ENCODE measurements at places on chromosomes 7 and 10. TPM values are rescaled to one million over a fixed set of nuclear protein-coding genes. Genes with fewer than 3 reads are reported as not detected.

Gene SLC26A3
- not detected for total RNA-seq

Gene HACD1
- total RNA-seq = 23.2 TPM

Gene DIP2C
- total RNA-seq = 5.0 TPM

Gene MAD1L1
- total RNA-seq = 68.5 TPM

Gene ASZ1
- not detected for total RNA-seq

Gene TMEM176B
- 0.09 TPM for total RNA-seq

Gene PNLIP
- total RNA-seq = not detected

Gene PHKG1
- total RNA-seq = 0.36 TPM

Gene HOXA10
- total RNA-seq = 0.36 TPM

Gene ZNF853
- total RNA-seq = 0.54 TPM

Gene CALHM2
- 13.0 TPM for total RNA-seq

Gene GPC2
- total RNA-seq = 5.6 TPM

Gene XRCC2
- total RNA-seq = 2.0 TPM

Gene IKZF5
- total RNA-seq = 4.0 TPM

Gene DNAJC12
- total RNA-seq = 0.45 TPM

Gene PTPRN2
- 0.85 TPM for total RNA-seq

Gene PRPS1L1
- total RNA-seq = not detected

Gene SMARCD3
- total RNA-seq = 4.1 TPM

Gene GRM3
- not detected for total RNA-seq

Gene IFIT2
- 1.7 TPM for total RNA-seq

Gene CEP41
- 7.1 TPM for total RNA-seq

Gene EPHB6
- 3.4 TPM for total RNA-seq

Gene EPO
- total RNA-seq = not detected

Gene ANKRD30A
- not detected for total RNA-seq

Gene AGAP9
- 0.90 TPM for total RNA-seq

Gene PRKCQ
- total RNA-seq = 0.75 TPM

Gene POLR2J2
- 2.6 TPM for total RNA-seq

Gene ASNS
- total RNA-seq = 28.3 TPM

Gene SFMBT2
- total RNA-seq = 0.19 TPM

Gene MRPS17
- 20.4 TPM for total RNA-seq

Gene THSD7A
- 47.2 TPM for total RNA-seq

Gene HMX2
- not detected for total RNA-seq

Gene LEP
- under 0.01 TPM for total RNA-seq

Gene CALCR
- not detected for total RNA-seq

Gene PVRIG
- total RNA-seq = not detected

Gene ADIRF
- 21.6 TPM for total RNA-seq

Gene TMEM236
- total RNA-seq = 0.19 TPM

Gene C7orf33
- total RNA-seq = not detected

Gene CDC14C
- total RNA-seq = not detected

Gene HYAL4
- total RNA-seq = under 0.01 TPM

Gene OPN4
- total RNA-seq = not detected

Gene MEOX2
- total RNA-seq = under 0.01 TPM

Gene EGFR
- 1.5 TPM for total RNA-seq

Gene NUDCD3
- total RNA-seq = 125 TPM

Data from endothelial cell of coronary artery (primary cell).